ENCODE measurements at places on chromosomes 6 and 20. TPM values are rescaled to one million over a fixed set of nuclear protein-coding genes. Genes with fewer than 3 reads are reported as not detected.

GRCh38 chr6:155297669-155298068 lies 16.6 kb downstream of the TFB1M start:
- H3K27ac ChIP-seq = no peak overlapping the region
- no peak overlapping the region for H3K4me3 ChIP-seq
- no peak for DNase-seq
- H3K4me1 ChIP-seq = 0 out of 2 replicates have a peak, but pooled peaks cover 2% of the 10 kb centered on the region
- peaks cover 16% of the 10 kb centered on the region for H3K36me3 ChIP-seq
- no peaks in the 10 kb centered on the region for H3K27me3 ChIP-seq

GRCh38 chr20:1618479-1618878 lies 1.3 kb downstream of the SIRPB1 start:
- H3K36me3 ChIP-seq = no peaks in the 10 kb centered on the region
- H3K27ac ChIP-seq = no peak overlapping the region

CDH22 gene
- not detected for total RNA-seq

ZNF341 gene
- 1.1 TPM for total RNA-seq

CCR6 gene
- total RNA-seq = not detected

DNA sequence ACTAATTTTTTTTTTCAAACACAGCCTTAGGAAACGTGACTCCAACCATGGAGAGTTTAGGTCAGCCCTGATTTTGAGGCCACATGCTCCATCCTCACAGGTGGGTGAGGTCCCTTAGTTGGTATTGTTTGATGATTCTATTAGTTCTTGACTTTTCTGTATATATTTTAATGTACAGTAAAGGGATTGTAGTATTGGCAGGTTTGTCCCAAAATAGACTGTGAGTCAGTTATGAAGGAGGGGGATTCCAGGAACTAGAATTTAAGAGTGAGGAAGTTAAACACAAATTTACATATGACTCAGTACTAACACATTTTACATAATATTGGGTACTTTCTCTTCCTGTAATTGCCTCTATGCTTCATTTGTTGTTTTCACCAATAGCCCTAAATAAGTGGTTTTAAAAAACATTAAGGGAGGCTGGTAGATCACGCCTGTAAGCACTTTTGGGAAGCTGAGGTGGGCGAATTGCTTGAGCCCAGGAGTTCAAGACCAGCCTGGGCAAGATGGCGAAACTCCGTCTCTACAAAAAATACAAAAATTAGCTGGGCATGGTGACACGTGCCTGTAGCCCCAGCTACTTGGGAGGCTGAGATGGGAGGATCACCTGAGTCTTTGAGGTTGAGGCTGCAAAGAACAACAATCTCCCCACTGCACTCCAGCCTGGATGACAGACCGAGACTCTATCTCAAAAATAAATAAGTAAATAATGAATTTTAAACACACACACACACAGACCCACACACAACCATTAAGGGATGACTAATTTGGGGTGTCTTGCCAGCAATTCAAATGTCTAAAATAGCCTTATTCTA lies 81.8 kb downstream of the SGK1 start:
- no peak overlapping the region for H3K27ac ChIP-seq
- no peak overlapping the region for H3K4me3 ChIP-seq
- no peaks in the 10 kb centered on the region for H3K36me3 ChIP-seq
- no peaks in the 10 kb centered on the region for H3K27me3 ChIP-seq
- H3K4me1 ChIP-seq = peaks cover 5% of the 10 kb centered on the region
- DNase-seq = peak; percentile 90

PRL gene
- total RNA-seq = not detected

- H3K4me1 ChIP-seq = peaks cover 15% of the 10 kb centered on the region
- no peaks in the 10 kb centered on the region for H3K36me3 ChIP-seq
- H3K4me3 ChIP-seq = no peak overlapping the region
- peak; percentile 69 for DNase-seq
- peak overlapping the region; percentile 64 for H3K27ac ChIP-seq
Measured at GRCh38 chr20:50339466-50339901, 148.9 kb downstream of the CEBPB start.

DNA sequence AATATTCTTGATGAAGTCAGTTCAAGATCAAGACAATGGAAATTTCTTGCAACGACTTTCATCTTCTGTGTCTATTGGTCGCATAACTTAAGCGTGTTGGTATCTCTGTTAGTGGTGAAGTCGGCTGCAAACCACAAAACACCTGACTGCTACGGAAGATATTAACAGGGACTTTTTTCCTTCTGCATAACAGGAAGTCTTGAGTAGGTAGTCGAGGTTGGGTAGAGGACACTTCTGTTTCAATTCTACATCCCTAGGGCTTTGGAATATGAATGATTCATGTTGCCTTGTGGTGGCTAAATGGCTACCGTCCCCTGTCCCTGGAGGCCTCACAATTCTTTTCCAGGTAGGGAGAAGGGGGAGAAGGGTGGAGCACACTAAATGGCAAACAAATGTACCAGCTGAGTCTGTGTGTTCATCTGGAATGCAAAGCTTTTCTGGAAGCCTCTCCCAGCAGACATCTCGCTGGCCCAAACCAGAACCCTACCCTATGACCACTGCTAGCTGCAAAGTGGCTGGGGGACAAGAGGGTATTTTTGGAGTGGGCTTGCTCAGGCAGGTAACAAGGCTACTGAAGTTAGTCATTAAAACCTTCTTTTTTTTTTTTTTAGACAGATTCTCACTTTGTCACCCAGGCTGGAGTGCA lies 34.6 kb upstream of the NKX2-2 start:
- no peak for DNase-seq
- H3K4me1 ChIP-seq = no peaks in the 10 kb centered on the region
- no peaks in the 10 kb centered on the region for H3K27me3 ChIP-seq
- no peak overlapping the region for H3K4me3 ChIP-seq
- no peaks in the 10 kb centered on the region for H3K36me3 ChIP-seq

DNA sequence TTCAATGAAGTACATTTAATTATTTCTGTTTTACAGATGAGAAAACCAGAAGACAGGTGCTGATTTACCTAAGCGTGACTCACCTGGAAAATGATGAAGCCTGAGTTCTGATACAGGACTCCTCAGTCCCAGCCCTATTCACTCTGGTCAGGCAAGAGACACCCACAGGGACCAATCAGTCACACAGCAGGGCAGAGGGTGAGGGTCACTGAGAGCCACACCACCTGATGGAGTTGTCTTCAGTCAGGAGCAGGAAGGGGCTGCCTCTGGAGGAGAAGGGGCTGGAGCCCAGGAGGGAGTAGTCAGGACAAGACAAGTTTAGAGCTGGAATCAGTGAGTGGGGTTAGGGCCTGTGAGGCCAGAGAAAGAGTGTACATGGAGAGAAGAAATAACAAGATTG lies 251.2 kb upstream of the MOCS1 start:
- H3K27ac ChIP-seq = no peak overlapping the region
- H3K4me1 ChIP-seq = no peaks in the 10 kb centered on the region
- DNase-seq = no peak
- no peaks in the 10 kb centered on the region for H3K27me3 ChIP-seq
- H3K4me3 ChIP-seq = no peak overlapping the region

MLIP gene
- total RNA-seq = not detected

ACTL10 gene
- total RNA-seq = 0.18 TPM

DEFB132 gene
- not detected for total RNA-seq

- no peak for DNase-seq
- H3K4me3 ChIP-seq = no peak overlapping the region
- H3K27ac ChIP-seq = no peak overlapping the region
- H3K36me3 ChIP-seq = no peaks in the 10 kb centered on the region
- no peaks in the 10 kb centered on the region for H3K27me3 ChIP-seq
Measured at GRCh38 chr6:15901141-15902115, 227.5 kb upstream of the MYLIP start.

DXO gene
- 7.8 TPM for total RNA-seq

GRCh38 chr6:150069706-150070105 lies 785 bp upstream of the ULBP3 start:
- peaks cover 4% of the 10 kb centered on the region for H3K27me3 ChIP-seq
- H3K4me1 ChIP-seq = peaks cover 4% of the 10 kb centered on the region
- H3K4me3 ChIP-seq = no peak overlapping the region
- 0 out of 2 replicates have a peak, but pooled peaks cover 3% of the 10 kb centered on the region for H3K36me3 ChIP-seq
- no peak for DNase-seq

GTSF1L gene
- total RNA-seq = not detected

MATN4 gene
- total RNA-seq = not detected

DNA sequence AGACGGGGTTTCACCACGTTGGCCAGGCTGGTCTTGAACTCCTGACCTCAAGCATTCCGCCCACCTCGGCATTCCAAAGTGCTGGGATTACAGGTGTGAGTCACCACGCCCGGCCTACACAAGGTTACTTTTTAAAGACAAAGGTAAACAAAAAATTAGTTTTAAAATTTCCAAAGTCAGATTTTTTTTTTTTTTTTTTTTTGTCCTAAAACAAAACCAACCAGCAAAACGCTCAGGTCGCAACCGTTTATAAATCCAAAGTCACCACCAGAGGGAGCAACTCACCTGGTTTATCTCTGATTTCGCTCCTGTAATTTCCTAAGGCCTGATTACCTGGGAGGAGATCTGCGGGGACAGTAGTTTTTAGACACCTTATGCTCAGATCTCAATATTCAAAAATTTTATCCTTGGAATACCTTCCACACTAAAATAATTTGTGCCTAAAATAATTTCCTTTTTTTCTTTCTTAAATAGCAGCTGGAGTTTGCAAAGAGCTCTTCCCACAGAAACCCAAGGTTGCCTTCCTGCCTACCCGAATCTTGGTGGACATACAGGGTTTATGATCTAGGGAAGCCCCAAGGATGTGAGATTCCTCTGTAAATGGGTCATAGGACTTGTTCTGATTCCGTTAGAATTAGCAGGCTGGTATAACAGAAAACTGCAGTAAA lies 19.8 kb upstream of the TREM1 start:
- peaks cover 19% of the 10 kb centered on the region for H3K27me3 ChIP-seq
- no peak overlapping the region for H3K27ac ChIP-seq
- DNase-seq = peak; percentile 49
- H3K36me3 ChIP-seq = no peaks in the 10 kb centered on the region
- no peak overlapping the region for H3K4me3 ChIP-seq

DNPH1 gene
- total RNA-seq = 22.8 TPM

KCNK16 gene
- not detected for total RNA-seq

POM121L2 gene
- not detected for total RNA-seq

DNA sequence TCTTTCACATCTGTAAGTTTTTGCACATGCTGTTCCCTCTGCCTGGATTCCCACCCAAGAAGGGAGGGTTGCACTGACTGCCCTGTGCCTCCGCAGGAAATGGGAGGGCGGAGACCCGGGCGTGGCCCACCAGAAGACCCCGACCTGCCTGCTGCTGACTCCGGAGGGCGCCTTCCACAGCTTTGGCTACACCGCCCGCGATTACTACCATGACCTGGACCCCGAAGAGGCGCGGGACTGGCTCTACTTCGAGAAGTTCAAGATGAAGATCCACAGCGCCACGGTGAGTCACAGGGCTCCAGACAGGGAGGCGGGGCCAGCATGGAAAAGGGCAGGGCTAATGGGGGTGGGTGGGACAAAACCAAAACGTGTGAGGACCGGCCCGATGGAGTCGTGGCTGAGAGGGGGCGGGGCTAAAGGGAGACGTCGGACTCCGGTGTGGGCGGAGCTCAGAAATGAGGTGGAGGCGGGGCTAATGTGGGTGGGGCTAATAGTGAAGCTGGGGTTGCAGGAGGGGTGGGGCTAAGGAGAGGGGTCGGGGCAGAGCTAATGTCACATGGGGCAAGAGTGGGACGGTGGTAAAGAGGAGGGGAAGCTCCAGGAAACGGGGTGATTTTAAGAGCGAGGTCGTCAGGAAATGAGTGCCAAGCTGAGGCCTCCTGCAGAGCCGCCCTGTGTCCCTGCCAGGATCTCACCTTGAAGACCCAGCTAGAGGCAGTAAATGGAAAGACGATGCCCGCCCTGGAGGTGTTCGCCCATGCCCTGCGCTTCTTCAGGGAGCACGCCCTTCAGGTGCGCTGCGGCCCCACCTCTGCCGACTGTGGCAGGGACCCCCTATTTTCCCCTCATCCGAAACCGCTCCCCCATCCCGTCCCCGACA lies 12.6 kb downstream of the HSPA12B start:
- no peaks in the 10 kb centered on the region for H3K4me1 ChIP-seq
- H3K36me3 ChIP-seq = no peaks in the 10 kb centered on the region
- H3K4me3 ChIP-seq = no peak overlapping the region
- peaks cover 12% of the 10 kb centered on the region for H3K27me3 ChIP-seq
- no peak for DNase-seq
- H3K27ac ChIP-seq = no peak overlapping the region

DNA sequence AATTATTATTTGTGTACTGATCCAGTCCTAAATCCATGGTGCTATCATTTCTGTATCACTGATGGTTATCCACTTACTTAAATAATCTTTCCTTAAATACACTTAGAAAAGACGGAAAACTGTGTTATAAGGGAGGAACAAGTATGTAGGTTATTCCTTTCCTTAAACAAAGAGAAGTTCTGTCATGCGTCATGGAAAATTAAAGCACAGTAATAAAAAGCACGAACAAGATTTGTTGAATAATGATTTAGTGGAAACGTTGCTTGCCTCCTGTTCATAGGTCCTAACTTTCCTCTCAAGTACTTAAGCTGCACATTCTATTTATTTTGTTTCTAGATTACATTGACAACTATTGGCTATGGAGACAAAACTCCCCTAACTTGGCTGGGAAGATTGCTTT lies 120.4 kb downstream of the KHDC1L start:
- no peak for DNase-seq
- H3K36me3 ChIP-seq = no peaks in the 10 kb centered on the region
- no peaks in the 10 kb centered on the region for H3K27me3 ChIP-seq
- no peak overlapping the region for H3K4me3 ChIP-seq
- no peak overlapping the region for H3K27ac ChIP-seq

DNA sequence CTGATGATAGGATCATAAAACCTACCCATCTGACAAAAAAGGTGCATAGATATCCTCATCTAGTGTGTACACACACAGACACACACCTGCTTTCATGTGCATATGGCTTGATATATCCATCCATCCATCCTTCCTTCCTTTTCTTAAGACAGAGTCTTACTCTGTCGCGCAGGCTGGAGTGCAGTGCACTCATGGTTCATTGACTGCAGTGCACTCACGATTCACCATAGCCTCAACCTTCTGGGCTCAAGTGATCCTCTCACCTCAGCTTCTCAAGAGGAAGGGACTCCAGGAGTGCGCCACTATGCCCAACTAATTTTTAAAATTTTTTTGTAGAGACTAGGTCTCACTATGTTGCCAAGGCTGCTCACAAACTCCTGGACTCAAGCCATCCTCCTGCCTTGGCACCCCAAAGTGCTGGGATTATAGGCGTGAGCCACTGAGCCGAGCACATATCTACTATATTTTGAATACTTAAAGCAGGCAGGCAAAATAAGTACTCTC lies 27.1 kb downstream of the ADNP start:
- H3K4me1 ChIP-seq = no peaks in the 10 kb centered on the region
- peaks cover 18% of the 10 kb centered on the region for H3K36me3 ChIP-seq
- no peak overlapping the region for H3K4me3 ChIP-seq
- H3K27me3 ChIP-seq = no peaks in the 10 kb centered on the region
- no peak overlapping the region for H3K27ac ChIP-seq

TFAP2D gene
- not detected for total RNA-seq
